Fibroblast of pulmonary artery (primary cell): ENCODE measurements at places on chromosomes 1 and 21.
A peak's percentile ranks its signal among the peaks of the same experiment; 100 is the strongest.

DNA sequence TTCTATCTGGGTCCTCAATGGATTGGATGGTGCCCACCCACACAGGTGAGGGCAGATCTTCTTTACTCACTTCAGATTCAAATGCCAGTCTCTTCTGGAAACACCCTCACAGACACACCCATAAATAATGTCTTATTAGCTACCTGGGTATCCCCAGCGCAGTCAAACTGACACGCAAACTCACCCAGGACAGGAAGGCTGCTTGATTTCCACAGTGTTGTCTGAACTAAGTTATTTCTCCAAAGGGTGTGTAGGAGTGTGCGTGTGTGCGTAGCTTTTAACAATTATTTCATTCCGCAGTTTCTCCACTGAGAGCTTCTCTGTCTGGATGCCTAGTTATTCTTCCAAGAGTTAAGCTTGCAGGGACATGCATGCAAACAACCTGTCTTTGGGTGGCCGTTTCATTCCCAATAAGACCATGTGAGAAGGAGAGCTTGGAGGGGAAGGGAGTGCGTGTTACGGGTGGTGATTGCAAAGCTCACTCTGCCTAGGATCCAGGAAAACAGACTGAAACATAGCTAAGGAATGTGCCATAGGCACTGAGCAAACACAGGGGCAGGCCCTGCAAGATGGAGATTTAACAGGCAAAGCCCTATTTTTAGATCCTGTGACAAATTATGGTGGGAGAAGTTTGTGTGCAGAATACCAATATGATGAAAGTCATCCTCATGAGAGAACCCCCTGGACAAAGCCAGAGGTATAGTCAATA lies 269.7 kb downstream of the DYRK1A start:
- peak; percentile 76 for DNase-seq

- DNase-seq, result peak; percentile 60
Observed at GRCh38 chr1:20405893-20406604, 80.0 kb downstream of the CAMK2N1 start.

DNA sequence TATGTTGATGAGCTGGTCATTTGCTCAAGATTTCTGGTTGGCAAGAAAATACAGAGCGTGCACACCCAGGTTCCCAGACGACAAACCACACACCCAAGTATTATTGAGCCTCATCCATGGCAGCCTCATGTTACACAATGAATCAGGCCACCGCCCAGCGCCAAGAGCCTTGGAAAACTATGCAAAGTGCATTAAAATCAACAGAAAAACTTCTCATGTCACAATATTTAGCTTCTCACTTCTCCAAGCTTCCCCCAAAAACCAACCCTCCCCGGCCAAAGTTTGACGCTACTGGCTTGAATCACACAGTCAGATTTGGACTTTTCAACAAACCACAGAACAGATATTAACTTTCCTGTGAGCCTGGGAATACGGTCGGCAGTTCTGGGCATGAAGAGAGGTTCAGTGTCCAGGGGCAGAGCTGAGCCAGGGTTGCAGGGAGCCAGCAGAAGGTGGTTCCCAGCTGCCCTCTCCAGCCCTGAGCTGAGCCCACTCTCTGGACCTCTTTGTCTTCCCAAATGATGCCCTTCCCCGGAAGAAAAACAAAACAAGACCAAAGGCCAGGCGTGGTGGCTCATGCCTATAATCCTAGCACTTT lies 71.1 kb downstream of the SETD4 start:
- no peak for DNase-seq

- DNase-seq, result no peak
Observed at GRCh38 chr1:94530373-94530878, 11.1 kb downstream of the F3 start.

GRCh38 chr1:75338616-75339483 lies 204.7 kb downstream of the LHX8 start:
- DNase-seq, result no peak

DNA sequence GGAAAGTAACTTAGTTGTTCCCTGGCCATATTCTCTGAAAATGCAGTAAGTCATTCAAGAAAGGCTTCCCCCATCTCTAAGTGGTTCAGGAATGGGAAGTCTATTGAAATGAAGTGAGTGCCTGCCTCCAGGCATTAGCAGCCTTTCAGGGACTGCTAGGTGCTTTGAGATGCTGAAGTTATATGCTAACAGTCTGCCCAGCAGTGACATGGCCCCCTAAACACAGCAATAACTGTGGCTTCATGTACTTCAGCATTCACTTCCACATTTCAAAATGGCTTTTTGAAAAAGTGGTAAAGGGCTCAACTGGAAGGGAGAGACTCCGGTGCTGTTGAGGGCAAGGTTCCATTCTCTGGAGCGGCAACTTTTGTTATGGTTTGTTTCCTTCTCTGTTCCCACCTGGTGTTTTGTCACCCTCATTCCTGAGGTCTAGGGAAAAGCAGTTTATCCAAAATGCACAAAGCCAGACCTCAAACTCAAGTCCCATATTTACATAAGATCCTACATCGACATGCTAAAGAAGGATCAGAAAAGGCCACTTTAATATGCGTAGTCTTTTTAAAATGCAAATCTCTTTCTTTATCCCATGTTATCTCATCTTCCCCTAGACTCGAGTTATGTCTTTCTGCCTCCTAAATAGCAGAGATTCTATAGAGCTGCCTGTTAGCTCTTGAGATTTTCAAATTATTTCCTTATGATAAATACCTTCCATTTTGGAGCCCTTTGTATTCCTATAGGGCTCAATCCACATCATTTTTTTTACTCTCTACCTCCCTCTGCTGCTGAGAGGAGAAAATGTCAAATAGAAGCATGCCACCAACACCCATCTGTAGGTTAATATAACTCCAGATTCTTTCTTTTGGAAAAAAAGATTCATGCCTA lies 34.2 kb upstream of the LRRC8C start:
- peak; percentile 69 for DNase-seq

- DNase-seq, result no peak
Observed at GRCh38 chr1:69175053-69175452, 392.7 kb upstream of the LRRC7 start.

GRCh38 chr1:200112290-200112689 lies 84.8 kb downstream of the NR5A2 start:
- no peak for DNase-seq

- peak; percentile 89 for DNase-seq
Observed at GRCh38 chr1:16243936-16244649, 7.1 kb upstream of the CPLANE2 start.

- no peak for DNase-seq
Observed at GRCh38 chr1:77668924-77669449, 13.5 kb downstream of the ZZZ3 start.

DNA sequence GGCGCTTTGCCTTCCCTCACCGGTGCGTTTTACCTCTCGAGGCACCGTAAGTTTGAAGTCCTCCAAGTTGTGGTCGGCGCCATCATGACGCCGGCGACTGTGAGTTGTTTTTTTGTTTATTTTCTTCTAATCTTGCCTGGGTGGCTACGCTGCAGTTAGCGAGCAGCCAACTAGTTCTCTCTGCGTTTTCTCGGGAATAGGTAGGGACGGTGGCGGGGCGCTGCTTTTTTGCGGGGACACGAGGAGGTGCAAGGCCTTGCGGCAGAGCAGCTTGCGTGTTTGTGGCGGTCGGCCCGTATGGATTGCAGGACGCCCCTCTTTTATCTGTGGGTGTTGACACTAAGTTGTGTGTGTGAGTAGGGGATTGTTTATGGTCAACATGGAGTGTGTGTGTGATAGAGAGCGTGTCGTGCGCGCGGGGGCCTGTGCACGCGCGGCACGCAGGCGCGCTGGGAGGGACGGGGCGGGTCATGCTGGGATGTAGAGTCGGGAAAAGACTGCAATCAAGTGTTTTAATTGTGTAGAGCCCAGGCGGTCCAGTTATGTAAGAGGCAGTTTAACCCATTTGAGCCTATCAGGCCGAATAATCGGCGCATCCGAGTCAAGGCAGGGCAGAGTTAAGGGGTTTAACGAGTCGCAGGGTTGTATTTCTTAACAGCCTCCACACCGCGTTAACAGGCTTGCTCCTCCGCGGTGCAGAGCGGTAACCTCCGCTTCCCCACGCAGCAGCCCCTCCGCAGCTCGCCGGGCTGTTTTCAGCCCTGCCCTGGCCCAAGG lies 1.2 kb upstream of the NEGR1 start:
- peak; percentile 79 for DNase-seq
